ENCODE measurements at places on chromosomes 5 and 9.
A peak's percentile ranks its signal among the peaks of the same experiment; 100 is the strongest.

GRCh38 chr5:66863243-66864170 lies 267.3 kb downstream of the MAST4 start:
- peak; percentile 72 for DNase-seq

- DNase-seq = no peak
Observed at GRCh38 chr5:883475-884181, 9.0 kb downstream of the BRD9 start.

DNA sequence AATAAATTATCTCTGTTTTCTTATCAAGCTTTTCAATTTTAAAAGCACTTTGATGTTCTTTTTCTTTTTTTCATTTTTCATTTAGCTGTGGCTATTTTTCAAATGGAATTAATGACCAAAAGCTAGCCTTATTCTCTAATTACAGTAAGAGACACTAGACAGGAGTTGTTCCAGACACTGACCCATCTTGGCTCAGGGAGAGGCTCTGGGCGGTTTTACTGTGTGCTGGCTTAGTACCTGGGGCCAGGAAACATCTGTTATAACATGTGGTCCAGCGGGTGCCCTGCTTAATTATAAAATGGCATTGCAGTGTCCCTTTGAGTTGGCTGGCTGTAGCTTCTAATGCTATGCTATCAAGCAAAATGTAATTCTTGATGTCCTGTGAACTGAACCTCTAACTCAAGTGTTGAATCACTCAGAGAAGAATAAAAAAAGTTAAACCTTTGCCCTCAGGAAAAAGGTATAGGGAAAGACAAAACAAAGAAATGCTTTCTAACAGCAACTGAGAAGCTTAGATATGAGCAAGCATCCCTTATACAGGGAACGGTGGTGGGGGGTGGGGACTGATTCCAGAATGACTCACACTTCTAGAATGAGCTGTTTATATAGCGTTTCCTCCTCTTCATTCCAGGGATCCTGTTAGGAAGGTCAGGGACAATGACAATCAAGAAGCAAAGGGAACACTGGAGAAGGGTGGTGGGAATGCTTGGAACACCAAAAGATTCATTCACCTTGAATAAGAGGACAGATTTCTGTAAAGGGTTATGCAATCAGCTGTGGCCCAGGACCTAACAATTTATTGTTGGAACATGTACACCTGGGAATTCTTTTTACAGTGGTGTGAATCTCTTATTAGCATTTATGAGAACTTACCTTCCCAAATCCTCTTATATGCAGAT lies 58.7 kb upstream of the NFIB start:
- DNase-seq = peak; percentile 88

DNA sequence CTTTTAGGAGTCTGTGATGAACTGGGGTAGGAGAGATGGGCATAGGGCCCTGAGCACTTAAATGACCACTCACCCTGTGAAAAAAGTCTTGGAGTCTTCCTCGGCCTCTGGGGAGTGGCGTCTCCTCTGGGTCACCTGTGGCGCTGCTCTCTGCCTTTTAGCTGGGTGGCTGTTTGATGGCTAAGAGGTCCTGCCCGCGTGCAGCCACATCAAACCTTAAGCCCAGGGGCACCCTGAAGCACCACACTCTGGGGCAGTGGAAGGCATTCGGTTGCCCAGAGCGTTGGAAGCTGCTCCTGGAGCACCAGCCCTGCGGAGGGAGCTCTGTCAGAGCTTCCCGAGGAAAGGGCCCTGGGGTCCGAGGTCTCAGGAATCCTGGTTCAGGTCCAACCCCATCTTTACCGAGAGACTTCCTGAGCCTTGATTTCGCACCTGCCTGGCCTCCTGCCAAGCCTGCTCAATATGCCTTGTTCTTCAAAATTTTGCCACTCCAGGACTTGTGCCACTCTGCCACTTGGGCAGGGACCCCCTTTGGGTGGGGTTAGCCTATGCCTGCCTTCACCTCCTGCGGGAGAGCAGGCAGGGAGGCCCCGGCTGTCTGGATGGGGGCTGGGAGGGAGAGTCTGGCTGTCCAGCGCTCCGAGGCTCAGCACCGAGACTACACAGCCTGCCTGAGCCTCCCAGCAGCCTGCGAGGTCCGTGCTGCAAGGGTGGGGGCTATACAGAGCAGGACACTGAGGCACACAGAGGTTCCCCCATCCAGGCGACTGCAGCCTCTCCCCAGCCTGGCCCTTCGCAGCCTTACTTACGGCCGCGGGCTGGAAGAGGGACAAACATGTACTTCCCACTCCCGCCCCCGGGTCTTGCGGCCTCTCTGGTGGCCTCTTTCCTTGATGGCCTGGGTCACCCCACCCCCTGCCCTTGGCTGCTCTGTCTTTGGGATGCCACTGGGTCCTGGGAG lies 63.4 kb upstream of the RNU6ATAC start:
- no peak for DNase-seq

DNA sequence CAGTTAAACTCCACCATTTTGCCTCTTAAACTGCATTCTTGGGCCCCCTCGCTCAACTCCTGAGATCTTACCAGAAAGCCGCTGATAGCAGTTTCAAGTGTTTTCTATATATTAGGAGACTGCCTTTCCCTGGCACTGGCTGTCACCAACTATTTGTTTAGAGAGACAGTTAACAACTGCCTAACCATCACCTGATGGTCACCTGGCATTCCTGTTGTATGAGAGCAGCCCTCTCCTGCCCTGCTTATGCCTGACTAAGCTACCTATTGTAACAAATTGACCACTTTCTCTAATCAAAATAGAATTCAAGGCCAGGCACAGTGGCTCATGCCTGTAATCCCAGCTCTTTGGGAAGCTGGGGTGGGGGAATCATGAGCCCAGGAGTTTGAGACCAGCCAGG lies 28.0 kb upstream of the SIL1 start:
- DNase-seq = no peak

GRCh38 chr5:78827725-78828124 lies 157.4 kb downstream of the ARSB start:
- no peak for DNase-seq

DNA sequence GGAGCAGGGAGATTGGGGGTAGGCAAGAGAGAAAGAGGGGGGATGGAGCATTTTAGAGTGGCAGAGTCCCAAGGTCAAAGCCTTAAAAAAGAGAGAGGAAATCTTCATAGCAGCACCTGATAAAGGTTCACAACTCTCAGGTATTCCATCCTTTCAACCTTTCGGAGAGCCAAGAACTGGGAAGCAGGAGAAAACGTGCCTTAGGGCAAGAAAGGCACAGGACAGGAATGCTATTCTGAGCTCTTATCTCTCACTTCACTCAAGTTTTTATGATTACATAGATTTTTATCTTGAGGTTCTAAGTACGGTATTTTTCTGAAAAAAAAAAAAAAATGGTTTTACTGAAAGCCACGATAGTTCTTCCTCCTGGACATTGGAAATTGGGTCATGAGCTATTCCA lies 34.5 kb upstream of the SMAD5 start:
- peak; percentile 38 for DNase-seq

- no peak for DNase-seq
Observed at GRCh38 chr9:122032346-122032745, 60.8 kb downstream of the TTLL11 start.

DNA sequence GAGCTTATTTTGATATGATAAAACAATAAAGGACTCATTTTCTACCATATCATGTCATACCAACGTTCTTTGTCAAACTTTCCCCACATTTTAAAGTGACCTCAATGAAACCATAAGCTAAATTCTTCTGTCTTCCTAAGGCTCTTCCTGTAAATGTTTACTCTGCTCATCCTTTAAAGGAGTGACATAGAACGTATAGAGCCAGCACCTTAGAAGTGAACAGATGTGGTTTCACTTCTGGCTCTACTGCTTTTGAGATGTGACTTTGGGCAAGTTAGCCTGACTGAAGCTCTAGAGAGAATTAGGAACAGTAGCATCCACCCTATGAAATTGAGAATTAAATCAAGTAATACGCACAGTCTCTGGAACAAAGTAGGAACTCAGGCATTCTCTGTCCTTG lies 24.1 kb downstream of the SAR1B start:
- no peak for DNase-seq

- DNase-seq = no peak
Observed at GRCh38 chr5:132301344-132302271, 7.4 kb downstream of the SLC22A4 start.

DNA sequence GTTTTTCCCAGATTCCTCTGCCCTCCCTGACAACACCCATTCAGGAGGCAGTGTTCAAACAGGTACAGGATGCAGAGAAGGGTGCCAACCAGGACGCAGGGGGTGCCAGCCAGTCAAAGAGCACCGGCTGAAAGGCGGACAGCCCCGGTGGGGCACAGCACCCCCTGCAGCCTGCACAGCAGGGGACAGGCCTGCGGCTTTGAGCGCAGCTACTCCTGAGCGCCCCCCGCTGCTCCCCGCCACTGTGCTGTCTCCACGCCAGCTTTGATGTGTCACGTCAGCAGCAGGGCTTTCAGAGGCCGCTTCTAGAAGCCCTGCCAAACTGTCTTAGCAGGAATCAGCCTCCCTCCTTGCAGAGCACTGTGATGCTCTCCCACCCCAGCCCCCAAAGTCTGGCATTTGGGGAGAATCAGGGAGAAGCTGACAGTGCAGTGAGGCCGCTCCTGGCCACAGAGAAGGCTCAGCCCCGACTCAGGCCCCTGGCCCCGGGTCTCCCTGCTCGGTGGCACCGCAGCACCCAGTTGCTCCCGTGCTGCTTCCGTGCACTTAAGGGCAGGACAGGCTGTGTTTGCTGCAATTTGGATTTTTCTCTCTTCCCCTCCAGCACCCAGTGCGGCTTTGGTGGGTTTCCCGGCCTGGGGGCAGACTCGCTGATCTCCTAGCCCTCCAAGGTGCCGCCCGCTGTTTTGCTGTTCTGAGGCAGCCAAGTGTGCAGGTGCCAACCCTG lies 20.3 kb downstream of the AK8 start:
- peak; percentile 69 for DNase-seq

GRCh38 chr5:36462295-36463021 lies 143.9 kb upstream of the SLC1A3 start:
- DNase-seq = no peak

DNA sequence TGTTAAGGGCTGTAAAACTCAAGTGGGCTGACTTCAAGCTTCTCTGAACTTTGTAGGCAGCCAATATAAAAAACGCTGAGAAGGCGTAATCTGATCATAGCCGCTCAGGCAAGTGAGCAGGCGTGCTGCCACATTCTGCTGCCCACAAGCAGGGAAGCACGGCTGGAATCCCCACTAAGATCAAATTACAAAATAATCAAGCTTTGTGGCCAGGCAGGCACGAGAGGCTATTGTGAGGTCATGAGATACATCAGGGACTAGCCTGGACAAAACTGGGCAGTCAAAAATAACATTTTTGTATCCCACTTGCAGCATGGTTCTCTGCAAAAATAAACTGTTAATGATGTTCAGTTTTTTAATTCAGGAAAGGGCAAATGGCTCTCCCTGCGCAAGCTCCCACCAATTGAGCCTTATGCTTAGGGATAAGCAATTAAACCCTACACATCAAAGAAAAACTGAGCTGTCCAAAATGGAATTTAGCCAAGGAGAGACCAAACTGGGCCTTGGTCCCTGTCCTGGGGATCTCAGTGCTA lies 64.0 kb downstream of the POU5F2 start:
- peak; percentile 81 for DNase-seq
